NCI-H524 treated with DMSO at 0.1 percent for 48 hours (cell line): ENCODE measurements at places on chromosomes 3 and 15.
A peak's percentile ranks its signal among the peaks of the same experiment; 100 is the strongest.

- DNase-seq = no peak
Measured at GRCh38 chr3:127911421-127911931, 3.6 kb upstream of the KBTBD12 start.

GRCh38 chr3:16411441-16411840 is 102.1 kb downstream of the RFTN1 start:
- no peak for DNase-seq

DNA sequence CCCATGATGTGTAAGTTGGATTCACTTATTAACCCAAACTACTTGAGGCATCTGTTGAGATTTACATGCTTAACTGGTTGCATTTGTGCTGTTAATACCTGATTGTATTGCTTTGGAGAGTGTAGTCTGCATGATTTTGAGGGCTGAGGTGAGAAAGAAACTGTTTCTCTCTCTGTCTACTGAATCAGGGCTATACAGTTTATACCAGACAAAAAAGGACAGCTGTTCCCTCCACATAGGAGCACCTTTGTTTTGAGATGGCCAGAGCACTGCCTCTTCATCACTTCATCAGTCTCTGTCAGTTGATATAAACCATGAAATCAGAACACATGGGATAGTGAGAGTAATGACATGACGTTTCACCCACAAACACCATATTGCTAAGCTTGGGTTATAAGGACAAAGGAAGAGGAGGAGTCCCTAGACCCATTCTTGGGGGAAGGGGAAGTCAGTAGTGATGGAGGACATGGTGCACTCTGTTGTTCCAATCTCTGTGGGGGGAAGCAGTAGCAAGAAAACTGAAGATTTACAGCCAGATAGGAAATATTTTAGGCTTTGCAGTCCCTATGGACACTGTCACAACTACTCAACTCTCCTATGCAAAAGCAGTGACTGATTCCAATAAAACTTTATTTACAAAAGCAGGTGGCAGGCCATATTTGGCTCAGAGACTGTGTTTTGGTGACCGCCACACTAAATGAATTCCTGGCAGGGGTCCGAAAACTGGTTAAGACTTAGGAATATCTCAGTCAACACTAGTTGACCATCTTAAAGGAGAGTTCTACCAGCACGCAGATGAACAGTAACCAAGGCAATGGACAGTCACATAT is 123.9 kb upstream of the NR2E3 start:
- DNase-seq = peak; percentile 27

DNA sequence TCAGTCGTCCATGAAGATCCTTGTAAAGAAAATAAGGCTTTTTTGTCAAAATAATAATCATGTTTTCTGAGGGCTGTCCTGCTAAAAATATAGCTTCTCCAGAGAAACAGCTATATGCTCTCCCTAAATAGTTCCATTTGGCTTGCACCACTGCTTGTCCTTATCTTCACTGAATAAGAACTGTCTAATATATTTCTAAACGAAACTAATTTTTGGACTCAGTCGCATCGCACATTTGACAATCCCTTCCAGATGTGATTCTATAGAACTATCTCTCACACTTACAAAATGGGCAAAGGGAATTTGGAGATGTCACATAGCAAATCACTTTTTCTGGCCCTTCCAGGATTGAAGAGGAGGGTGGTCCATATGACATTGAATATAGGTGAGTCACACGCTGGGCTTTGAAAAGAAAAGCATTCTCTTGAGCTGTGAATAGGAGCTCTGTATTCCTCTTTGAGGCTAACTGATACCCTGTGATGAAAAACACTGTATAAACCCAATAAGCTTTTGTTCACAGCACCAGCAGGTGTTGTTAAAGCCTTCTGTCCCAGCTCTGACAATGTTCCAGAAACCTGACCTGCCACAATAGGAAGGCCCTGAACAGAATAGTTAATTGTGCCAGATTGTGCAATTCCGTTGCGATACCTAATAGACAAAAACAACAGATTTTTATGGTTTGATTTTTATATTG is 1144.2 kb downstream of the ROBO2 start:
- DNase-seq = no peak

DNA sequence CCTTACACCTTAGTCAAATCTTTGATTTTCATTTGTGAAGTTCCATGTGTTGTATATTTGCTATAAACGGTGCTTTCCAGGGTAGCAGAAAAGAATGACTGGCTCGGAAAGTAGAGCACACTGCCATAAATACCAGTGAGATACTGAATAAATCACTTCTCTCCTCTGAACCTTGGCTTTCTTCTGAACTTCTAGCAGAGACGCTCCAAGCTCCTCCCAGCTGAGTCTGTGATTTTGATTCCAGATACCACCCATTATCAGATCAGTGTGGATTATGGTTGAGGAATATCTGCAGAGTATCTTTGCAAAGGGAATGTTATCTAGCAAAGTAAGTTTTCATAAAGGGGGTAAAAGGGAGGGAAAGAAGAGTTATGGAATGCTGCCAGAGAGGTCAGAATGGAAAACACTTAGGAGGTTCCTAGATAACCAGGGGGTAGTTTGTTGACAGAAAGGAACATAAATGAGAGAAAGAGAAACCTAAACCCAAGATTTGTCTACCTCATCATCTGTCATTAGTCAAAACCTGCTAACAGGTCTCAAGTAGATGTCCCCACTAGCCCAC is 98.5 kb upstream of the PSMD6 start:
- DNase-seq = no peak

GRCh38 chr3:95899494-95899893 is 914.9 kb upstream of the EPHA6 start:
- DNase-seq = no peak

DNA sequence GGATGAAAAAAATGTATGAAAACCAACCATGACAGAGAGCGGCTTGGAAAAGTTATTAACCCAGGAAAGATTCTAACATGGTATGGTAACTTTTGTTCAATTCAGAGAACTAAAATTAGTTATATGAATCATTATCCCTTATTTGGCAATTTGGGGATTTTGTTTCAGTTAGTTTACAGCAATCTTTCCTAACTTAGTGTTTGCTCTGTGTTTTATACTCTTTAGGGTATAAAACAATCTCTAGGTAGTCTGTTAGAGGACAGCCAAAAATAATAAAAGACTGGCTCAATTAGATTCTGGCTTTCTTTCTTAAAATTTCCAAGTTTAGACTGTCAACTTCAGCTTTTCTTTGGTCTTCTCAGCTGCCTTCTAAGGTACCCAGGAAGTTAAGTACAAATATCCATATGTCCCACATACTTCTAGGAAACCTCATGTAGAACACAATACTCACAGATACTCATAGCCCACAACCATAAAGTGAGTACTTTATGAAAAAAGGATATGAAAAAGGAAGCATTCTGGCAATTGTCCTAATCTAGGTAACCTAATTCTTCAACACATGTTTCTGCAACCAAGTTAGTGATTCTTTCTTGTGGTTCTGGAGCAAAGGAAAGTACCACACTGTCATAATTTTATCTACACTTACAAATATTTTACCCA is 849.3 kb downstream of the ROBO1 start:
- DNase-seq = no peak

DNA sequence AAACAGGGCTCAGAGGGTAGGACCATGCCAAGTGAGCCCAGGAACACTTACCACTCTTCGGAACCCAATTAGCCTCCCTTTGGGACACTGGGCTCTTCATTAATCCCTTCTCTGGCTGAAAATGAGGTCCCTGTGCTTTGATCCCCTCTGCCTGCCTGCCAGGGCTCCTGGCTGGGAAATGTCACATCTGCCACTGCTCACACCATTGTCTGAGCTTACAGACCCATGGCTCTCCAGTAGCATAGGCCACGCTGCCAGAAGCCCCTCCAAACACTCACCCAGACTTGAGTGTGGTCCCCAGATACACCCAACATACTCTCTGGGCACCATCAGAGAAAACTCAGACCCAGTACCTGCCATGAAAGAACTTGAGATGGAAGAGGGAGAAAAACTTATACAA is 287.3 kb downstream of the XXYLT1 start:
- no peak for DNase-seq

DNA sequence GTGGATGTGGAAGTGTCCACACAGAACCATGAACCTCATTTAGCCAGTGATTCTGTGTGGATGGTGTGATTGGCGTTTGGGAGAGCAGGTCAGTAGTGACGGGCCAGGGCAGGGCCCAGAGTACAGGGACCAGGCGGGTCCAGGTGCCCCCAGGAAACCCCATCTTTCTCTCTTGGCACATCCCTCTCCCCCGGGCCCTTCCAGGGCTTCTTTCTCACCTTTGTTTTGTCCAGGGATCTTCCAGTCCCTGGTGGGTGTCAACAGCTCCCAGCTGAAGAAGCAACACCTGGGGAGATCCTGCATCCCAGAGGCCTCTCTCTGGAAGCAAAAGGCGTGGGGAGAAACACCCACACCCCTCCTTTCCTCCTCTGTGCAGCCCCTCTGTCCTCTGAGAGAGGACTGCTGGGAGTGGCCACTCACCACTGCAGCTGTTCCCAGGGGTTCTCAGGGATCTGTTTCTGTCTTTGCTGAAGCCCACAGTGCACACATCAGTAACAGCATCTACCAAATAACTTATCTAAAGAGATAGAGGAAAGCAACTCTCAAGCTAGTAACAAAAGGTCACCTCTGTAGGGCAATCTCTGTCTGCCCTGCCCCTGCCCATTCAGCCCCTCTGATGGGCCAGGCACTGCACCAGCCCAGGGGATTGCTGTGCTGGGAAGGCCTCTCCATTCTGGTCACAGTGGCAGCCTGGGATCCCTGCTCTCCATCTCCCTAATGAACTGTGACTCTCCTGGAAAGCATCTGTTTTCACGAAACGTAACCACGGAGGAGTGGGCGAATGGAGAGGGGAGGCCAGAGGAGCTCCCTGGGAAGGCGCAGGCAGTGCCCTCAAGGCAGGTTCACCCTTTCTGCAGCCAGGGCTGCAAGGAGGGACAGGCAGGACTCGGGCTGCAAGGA is 98.3 kb upstream of the ALDH1A3 start:
- DNase-seq = no peak

- DNase-seq = no peak
Measured at GRCh38 chr3:15453501-15453900, 26.1 kb downstream of the EAF1 start.

- DNase-seq = no peak
Measured at GRCh38 chr3:21914451-21914850, 163.4 kb upstream of the ZNF385D start.
